Fibroblast of the aortic adventitia (primary cell): ENCODE measurements at places on chromosomes 16 and 17.

DNA sequence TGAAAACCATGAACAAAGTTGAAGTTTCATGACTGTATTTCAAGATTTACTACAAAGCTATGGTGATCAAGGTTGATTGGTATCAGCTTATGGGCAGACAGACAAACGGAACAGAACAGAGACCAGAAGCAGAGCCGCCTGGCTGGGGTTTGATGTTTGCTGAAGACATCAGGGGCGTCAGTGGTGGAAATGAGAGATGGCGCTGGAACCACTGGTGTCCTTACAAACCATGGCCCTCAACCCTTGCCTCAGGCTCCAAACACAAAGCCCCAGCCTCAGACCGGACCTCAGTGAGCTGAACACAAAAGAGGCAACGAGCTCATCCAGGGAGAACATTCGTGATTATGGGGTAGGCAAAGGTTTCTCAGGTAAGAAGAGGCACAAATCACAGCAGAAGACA, 113.0 kb upstream of the METRNL start:
- no peak for DNase-seq

- peak; percentile 83 for DNase-seq
Measured at GRCh38 chr17:18017958-18018357, 21.0 kb downstream of the ATPAF2 start.

DNA sequence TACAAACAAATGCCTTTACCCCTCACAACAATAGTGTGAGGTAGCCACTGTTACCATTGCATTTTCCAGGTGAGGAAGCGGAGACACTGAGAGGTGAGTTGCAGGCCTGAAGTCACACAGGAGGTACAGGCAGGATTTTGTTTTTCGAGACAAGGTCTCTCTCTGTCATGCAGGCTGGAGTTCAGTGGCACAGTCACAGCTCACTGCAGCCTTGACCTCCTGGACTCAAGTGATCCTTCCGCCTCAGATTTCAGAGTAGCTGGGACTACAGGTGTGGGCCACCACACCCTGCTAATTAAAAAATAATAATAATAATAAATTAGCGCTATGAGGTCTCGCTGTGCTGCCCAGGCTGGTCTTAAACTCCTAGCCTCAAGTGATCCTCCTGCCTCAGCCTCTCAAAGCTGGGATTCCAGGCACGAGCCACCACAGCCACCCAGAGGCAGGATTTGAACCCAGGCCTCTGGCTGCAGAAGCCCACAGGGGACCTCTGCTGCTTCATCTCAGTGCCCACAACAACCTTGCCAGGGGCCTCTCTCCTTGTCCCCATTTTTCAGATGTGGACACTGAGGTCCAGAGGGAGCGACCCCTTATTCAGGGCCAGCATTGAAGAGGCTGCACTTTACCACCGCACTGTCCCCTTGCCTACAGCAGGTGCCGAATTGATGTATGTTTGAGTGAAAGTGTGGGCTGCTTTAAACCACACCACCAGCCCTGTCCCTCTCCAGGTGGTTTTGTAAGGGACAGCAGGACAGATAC, 16.0 kb upstream of the CIBAR2 start:
- DNase-seq = no peak

DNA sequence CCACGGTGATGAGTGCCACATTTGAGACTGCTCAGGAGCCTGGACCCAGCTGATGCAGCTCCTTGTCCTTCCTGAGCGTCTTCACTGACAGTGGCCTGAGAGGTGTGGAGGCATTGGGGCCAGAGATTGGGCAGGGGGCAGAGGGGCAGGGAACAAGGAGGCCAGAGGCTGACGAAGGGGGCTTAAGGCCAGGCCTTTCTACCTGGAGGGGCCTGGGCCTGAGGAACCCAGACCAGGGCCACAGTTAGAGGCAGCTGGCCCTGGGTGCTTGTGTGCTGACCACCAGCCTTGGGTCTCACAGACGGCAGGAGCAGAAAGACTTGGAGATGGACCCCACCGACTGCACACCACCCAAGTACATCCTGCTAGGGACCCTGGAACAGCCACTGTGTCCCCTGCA, 168.2 kb upstream of the ZNF267 start:
- DNase-seq = no peak

DNA sequence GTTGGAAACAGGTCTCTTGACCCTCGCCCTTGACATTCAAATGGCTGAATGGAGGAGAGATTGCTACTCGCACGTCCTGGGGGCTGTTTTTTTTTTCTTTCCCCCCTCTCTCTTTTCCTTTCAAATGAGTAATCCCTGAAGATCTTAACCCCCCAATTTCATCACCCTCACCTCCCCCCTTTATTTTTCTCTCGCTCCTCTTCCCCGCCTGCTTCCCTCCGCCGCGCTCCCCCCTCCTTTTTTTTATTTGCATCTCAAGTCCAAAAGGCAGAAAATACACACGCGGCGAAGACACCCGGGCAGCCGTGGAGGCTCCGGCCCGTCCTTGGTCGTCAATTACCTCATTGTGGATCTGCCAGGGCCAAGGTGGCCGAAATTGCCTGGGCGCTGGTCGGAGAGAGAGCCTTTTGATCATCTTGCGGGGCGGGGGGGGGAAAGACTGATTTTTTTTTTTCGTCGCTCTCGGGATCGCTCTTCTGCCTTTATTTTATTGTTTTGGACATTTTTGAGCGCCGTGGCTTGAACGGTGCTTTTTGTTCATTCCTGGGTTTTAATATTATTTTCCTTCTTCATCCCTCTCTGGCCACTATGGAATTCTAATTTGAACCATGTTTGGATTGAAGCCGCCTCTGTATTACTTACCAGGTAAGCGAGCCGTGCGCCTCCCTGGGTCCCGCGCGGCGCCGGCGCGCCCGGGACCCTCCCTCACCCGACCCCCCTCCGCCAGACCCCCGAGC, 57.2 kb upstream of the GSE1 start:
- DNase-seq = peak; percentile 51

DNA sequence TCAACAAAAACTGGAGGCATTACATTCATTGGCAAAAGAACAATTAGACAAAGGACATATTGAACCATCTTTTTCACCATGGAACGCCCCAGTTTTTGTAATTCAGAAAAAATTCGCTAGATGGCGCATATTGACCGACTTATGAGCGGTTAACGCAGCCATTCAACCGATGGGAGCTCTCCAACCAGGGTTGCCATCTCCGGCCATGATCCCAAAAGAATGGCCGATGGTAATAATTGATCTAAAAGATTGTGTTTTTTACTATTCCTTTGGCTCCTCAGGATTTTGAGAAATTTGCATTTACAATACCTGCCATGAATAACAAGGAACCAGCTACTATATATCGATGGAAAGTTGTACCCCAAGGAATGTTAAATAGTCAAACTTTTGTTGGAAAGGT, 21.4 kb downstream of the ALOX15B start:
- peak; percentile 80 for DNase-seq

GRCh38 chr17:79192503-79193351, 118.1 kb downstream of the ENGASE start:
- peak; percentile 21 for DNase-seq

- peak; percentile 88 for DNase-seq
Measured at GRCh38 chr16:53091466-53092211, 36.8 kb downstream of the CHD9 start.

DNA sequence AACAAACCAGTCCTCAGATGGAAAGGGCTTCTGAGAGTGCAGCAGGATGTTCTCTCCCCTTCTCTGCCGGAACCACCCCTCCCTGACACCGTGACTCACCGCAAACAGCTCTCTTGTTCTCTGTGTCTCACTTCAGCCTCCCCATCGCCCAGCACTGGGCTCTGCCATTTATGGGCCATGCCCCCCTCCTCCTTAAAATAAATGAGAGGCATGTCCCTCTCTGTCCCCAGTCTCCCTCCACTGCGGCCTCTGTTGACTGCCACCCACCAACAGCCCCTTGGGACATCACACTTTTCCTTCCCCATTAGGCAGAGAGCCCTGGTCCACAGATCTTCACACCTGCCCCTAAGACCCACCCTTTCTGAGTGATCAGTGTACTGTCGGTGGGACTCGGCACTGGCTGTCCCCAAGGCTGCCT, 6.3 kb downstream of the CCDC102A start:
- DNase-seq = peak; percentile 60

GRCh38 chr16:88880226-88881006, 14.0 kb upstream of the PABPN1L start:
- DNase-seq = no peak

- no peak for DNase-seq
Measured at GRCh38 chr17:17748179-17748578, 66.9 kb downstream of the RAI1 start.

- DNase-seq = no peak
Measured at GRCh38 chr17:11952610-11953009, 44.7 kb downstream of the ZNF18 start.

- no peak for DNase-seq
Measured at GRCh38 chr17:5864741-5865657, 205.2 kb upstream of the WSCD1 start.

DNA sequence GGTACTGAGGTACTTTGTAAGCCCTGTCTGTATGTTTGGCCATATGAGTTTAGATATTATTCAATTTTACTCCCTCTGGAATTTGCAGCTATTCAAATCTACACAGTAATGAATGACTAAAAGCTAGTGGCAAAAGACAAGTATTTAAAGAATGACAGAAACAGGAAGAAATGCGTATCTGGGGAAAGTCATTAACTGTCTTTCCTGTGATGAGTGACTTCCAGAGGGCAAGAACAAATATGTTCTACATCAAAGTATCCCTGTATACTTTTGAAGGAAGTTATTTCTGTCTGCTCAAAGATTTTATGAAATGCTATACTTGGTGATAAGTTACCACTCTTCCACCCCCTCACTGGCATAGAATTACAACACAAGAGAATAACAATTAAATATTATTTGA, 489.3 kb upstream of the SOX9 start:
- DNase-seq = no peak

- no peak for DNase-seq
Measured at GRCh38 chr17:56676810-56677209, 83.3 kb downstream of the NOG start.

GRCh38 chr16:87107201-87107600, 210.0 kb downstream of the C16orf95 start:
- no peak for DNase-seq

DNA sequence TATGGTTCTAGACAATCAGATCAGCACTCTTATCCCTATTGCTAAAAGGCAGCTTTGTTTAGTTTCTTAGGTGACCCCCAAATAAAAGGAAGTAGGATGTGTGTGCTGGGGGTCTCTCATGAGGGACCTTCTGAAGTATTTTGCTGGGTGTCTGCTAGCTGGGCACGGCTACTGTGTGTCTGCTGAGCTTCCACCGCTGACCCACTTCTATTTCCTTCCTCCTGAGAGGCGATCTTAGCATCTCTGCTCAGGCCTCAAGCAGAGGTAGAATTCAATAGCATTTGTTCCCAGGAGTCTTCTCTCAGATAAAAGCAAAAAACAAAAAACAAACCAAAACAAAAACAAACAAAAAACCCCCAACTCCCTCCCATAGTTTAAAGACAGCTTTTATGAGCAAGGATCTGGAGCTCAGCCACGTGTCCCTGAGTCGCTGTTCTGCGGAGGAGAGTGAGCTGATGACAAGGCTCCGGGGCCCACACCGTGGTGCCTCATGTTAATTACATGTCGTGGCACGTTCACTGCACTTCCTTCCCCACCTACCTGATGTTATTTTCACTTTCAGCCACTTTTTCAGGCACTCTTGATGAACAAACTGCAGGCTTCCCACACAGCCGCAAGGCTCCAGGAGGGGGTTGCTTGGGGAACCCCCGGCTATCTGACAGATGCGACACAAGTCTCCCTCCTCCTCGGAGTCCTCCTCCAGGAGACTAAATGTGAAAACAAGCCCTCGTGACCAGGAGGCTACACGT, 83.5 kb downstream of the MARCHF10 start:
- no peak for DNase-seq
